ENCODE measurements at places on chromosomes 4 and X.

GRCh38 chr4:39729557-39729956 is 31.6 kb downstream of the UBE2K start:
- DNase-seq: no peak

DNA sequence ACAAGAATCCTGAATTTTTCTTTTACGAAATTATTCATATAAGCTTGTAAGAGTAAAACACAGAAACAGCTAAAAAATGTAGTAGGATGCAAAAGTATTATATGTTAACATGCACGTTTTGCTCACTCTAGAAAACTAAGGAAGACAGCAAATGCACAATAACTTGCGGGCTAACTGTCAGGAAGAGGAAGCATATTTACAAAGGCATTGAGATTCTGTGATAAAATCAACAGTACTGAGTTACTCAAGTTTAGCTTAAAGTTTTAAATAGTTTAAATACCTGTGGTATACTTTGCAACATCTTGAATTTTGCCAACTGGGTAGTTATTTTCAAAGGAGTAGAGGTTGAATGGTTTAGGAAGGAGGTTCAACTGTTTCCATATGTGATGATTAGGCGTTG is 37.0 kb downstream of the SH2D1A start:
- DNase-seq: no peak

DNA sequence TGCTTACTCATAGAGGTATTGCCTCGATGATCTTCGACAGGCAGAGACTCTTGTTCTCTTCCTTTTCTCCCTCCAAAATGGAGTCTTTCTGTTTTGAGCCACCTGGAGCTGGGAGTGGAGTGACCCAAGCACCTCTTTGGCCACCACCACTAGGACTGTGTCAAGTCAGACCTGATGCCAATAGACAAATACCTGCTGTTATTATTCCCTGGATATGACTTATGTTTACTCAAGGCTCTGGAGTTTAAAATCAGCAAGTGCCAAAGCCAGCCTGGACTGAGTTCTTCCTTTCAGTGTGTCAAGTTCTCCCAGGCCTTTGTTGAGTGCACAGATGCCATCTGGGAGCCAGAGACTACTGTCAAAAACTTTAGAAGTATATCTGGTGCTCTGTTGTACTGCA is 130.2 kb upstream of the SLC6A14 start:
- no peak for DNase-seq

GRCh38 chr4:80197601-80198440 is 518 bp downstream of the PRDM8 start:
- no peak for DNase-seq

GRCh38 chr4:22072240-22072639 is 123.7 kb upstream of the KCNIP4 start:
- no peak for DNase-seq

- no peak for DNase-seq
Measured at GRCh38 chrX:74800062-74800461, 125.2 kb downstream of the NEXMIF start.

- no peak for DNase-seq
Measured at GRCh38 chr4:87092389-87093141, 127.9 kb downstream of the KLHL8 start.

DNA sequence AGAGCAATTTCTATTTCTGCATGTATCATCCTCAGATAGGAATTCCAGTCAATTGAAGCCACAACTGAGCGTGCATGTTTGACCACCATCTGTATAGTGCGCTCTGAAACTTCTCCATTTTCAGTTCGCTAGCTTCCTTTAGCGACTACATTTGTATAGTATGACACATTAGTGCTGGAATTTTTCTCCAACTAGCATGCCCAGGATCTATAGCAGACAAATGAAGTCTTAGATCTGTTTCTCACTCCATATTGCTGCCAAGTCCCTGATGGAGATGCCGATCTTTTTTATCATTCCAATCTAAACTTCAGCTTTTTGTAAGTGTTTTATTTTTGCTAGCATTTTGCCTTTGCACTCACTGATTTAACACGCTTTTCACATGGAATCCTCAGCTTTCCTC is 774.8 kb upstream of the TENM3 start:
- DNase-seq: no peak

- no peak for DNase-seq
Measured at GRCh38 chrX:100289066-100289558, 121.0 kb downstream of the PCDH19 start.

DNA sequence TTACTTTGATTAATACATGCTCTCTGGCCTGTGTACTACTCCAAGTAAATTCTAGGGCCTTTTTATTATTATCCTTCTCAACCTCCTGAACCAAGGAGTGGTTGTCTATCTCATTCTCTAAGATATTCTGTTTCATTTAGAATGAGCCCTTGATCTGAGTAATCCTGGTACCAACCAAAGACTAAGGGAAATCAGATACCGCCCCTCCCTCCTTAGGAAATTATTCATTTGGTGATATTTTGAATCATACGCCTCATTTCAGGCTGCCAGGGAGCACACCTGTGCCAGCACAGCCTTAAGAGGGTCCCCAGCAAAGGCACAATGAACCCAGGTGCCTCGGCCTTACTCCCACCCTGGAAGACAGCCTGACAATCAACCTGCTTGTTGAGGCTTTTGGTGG is 73.2 kb upstream of the STARD8 start:
- DNase-seq: no peak

DNA sequence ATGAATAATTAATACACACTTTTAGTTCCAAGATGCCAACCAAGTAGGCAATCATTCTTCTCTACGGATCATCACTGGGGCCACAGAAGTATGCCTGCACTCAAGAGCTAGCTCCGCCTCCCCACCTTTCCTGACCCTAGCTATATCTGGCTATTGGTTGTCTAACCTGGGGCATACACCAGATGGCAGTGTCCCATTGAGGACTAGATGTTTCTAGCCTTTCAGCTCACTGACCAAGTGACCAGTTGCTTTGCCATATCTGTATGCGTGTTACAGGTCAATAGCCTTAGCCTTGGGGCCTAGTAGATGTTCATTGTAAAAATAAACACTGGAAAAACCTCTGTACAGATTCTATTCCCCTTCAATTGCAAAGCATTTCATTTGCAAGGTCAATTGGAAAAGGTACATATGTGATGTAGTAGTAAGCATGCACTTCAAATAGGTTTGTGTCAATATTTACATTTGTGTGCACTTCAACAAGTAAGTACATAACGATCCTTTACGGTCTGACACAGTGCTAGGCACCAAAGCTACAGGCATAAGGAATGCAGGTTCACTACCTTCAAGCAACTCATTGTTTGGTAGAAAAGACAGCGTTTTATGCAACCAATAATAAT is 521.7 kb downstream of the PPARGC1A start:
- DNase-seq: no peak

DNA sequence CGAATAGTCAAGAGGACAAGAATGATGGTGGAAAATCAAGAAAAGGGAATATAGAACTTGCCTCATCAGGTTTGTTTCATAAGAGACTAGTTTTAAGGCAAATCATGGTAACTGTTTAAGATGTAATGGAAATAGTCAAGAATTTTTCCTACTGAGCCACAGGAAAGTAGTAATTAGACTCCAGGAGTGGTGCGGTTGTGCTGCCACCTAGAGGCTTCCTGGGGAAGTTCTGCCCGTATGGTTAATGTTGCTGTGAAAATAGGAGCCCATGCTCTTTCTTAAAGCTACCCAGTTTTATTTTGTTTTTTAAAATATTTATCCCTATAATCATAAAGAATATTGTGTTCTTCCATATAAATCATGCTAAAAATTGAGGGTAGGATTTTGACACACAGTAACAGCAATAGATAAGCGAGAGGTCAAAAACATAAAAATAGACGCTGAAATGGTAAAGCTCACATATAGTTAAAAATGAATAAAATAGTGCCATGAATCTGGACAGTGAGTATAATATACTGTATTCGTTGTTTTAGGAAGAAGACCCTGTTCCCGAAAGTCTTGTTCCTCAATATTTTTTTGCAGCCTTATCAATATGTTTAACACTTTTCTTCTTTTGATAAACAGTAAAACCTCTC is 87.0 kb downstream of the PHOX2B start:
- DNase-seq: no peak

DNA sequence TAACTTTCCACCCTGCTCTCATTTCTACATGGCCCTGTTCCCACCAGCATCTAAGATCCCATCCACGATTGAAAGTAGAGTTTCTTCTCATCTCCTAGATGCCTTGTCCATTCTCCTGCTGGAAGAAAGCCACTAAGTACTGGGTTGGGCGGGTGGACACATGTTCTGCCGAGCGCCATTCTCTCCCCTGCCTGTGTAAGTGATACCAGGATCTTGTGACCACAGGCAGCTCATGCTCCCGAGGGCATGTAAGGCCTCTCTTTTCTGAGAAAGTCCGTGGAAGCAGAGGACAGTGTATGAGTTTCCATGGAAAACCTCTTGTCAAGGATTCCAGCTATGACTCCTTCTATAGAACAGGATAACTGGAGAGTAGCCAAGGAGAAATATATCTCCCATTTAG is 3.3 kb upstream of the SLC25A4 start:
- DNase-seq: no peak

DNA sequence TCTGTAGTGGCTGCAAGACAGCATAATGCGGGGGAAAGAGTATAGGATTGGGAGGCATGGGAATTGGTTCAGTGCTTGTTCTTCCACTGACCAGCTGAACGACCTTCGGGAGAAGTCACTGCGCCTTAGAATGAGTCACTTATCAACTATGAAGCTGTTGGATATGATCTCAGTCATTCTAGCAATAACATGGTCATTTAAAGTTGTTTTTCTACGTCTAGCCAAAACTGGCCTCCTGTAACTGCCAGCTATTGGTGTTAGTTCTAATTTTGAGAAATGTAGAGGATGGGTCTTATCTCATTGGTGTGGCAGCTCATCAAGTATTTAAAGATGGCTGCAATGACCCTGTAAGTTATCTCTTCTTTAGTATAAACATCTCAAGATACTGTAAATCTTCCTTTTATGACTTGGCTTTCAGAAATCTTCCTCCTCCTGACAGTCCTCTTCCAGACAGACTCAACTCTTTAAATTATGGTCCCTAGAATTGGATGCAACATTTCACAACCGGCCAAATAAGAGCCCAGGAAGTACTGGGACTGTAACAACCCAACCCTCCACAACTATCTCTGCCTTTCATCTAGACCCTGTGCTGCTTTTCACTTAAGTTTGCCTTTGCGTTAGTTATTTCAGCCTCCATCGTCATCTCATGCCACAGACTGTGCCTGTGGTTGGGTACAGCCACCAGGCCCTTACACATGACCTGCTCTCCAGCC is 243.3 kb downstream of the CBR4 start:
- no peak for DNase-seq

DNA sequence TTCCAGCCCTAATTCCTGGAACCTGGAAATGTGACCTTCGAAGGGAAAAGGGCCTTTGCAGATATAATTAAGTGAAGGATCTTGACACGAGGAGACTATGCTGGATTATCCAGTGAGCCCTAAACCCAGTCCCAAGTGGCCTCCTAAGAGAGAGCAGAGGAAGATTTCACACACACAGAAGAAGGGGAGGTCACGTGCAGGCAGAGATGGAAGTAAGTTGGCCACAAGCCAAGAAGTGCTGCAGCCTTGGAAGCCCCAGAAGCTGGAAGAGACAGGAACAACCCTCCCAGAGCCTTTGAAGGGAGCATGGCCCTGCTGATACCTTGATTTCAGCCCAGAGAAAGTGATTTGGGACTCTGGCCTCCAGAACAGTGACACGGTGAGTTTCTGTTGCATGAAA is 51.9 kb downstream of the EVC2 start:
- no peak for DNase-seq

DNA sequence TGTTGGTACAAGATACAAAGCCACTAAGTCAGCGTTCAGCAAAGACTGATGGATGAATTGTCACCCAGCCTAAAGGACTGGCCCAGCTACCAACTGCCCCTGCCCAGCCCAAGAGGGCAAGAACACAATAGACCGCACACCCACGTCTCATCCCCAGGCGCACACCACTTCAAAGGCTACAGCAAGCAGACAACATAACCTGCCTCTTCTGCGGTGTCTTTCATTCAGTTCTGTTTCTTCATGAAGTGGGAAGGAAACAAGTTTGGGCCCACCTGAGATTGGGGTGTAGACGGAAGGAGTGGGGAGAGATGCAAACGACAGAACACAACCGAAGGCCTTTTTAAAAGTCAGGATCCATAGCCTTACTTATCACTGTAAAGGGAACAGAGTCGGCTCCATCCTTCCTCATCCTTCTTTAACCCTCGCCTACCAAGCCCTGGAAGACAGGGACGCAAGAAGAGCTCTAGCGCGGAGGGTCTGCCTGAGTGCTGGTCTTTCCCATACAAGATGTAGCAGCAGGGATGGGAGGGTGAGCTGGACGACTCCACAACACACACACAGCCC is 691 bp downstream of the SCARB2 start:
- DNase-seq: peak; percentile 4

- no peak for DNase-seq
Measured at GRCh38 chrX:123713434-123713833, 19.4 kb downstream of the THOC2 start.

GRCh38 chr4:77185686-77186085 is 28.7 kb downstream of the CCNG2 start:
- DNase-seq: no peak

DNA sequence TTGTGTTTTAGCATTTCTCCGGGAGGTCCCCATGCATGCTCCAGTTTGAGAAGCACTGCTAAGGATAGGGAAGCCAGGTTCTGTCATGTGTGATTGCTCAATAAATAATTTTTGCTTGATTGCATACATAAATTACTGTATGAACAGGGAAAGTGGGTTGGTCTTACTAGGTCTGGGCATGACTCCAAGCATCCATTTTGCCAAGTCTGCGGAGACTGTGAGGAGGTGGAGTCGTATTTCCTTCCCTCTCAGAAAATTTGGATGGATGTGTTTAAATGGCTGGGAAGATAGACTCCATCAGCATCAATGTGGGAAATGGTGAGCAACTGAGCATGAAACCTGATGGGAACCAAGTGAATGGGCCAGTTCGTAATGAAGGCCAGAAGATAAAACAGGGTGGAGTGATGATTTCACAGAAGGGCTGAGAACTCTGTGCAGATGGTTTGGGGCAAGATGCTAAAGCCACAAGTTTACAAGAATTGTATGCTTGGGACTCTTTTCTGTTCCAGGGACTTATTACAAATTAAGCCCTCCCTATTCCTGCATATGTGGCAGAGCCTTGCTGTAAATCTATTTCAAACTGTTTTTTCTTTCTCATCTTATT is 84.1 kb downstream of the NHS start:
- DNase-seq: no peak

DNA sequence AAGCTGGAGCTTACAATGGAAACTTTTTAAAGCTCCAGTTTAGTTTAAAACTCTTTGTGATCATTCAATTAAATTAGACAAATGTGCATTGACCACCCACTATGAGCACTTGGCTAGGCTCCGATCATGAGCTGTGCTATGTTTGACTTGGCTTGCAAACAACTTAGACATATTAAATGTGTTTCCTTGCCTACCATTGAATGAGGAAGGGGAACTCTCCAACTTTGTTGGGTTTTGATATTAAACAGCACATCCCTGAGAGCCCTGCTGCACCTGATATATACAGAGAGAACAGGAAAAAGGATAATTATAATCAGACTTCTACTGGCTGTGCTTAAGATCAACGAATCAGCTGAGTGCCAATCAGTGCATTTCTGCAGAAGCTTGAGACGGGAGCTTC is 71.4 kb upstream of the ADGRL3 start:
- DNase-seq: no peak

All from stimulated activated CD8-positive, alpha-beta memory T cell treated with anti-CD3 and anti-CD28 coated beads, Interleukin-15, amount 100 ng/mL, for 4 hours (primary cell).